NCI-H1092 (cell line): ENCODE measurements at places on chromosomes 16 and 17.

- DNase-seq, result no peak
Observed at GRCh38 chr17:6061290-6061689, 8.9 kb upstream of the WSCD1 start.

DNA sequence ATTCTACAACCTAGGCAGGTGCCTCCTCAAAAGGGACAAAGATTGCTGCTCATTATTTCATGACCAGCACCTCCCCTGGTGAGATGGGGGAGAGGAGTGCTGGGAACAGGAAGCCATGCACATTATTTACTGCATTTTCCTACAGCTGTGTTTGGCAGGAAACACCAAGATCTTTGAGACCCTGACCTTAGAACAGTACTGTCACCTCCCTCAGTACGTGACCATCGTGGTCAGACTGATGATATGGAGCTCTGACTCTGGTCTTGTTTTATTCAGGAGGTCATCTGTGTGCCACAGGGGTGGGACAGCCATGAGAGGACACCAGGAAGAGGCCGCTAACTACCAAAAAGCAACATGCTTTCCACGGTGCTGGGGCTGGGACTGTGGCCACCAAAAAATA, 37.4 kb downstream of the USP22 start:
- no peak for DNase-seq

DNA sequence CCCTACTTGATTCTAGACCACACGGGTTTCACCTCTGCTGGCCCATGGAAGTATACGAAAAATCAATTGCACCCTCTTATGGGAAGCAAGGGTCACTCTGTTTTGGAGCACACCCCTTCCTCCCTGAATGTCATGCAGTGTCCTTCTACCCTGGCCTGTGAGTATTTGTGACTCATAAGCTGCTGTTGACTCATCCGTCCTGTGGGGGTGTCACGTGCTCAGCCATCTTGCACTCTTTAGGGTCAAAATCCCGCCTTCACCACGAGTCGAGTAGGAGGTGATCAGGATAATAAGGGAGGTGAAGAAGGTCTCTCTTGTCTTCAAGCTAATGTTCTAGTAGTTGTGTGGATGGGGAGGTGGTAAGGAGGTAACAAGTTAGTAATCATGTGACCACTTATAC, 341.0 kb upstream of the EEF2KMT start:
- no peak for DNase-seq

DNA sequence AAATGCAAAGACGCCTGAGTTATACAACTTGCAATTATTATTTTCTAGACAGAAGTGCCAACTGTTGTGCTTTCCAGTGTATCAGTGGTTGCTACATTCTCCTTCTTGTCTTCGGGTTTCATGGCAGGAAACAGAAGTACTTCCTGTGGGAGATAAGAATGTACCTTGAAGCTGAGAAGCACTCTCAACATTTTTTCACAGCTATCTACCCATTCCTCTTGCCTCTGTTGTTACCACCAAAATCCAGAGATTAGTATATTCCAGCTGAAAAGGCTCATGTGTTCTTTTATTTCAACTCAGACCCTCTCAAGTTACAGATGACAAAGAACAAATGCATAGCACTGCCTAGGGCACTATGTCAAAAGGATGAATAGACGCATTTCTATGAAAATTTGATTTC, 4.8 kb upstream of the ADAT1 start:
- no peak for DNase-seq

DNA sequence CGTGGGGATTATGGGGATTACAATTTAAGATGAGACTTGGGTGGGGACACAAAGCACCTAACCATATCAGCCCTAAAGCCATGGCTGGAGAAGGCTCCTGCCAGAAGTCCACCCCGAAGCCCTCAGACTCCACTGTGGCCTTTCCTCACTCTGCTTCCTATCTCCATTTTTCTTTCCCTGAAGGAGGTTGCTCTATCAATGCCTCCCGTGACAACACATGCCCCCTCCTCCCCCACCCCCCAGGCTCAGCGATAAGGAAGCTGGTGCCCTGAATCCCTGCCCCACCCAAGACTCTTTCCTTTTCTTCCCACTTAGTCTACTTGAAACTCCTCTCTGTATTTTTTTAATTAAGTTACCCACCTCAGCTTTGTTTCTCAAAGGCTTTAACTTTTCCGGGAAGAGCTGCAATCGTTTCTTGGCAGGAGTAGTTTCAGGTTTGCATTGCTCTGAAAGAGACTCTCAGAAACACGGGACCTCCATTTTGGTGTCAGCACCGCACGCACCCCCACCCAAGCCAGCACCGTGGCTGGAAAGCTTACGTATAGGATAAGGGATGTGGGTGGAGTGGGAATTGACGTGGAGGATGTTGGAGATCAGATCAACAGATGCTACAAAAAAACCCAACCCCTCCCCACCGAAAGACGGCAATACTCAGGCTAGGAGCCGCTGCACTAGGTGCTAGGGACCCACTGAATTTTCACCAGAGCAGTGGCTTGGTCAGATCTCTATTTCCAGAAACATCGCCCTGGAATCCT, 15.2 kb upstream of the CA4 start:
- DNase-seq, result no peak

DNA sequence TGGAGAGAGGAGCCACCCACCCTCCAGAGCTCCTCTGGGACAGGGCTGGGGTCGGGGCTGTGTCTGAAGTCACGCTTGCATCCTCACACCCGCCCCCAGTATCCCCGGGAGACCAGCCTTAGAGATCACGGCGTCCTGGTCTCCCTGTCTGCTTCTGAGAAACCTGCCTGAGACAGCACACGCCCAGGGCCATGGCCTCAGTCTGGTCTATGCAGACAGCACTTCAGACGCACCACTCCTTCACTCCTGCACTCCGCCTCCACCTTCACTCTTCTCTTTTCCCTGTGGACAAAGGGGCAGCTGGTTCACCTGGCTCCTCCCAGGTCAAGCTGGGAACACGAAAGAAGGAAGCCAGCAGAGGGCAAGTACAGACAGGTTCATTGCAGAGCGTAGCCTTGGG, 248.0 kb upstream of the GSE1 start:
- no peak for DNase-seq

GRCh38 chr16:69407702-69408323, 16.6 kb upstream of the CYB5B start:
- no peak for DNase-seq

GRCh38 chr17:14737984-14738651, 437.2 kb downstream of the HS3ST3B1 start:
- no peak for DNase-seq

- no peak for DNase-seq
Observed at GRCh38 chr17:41750862-41751261, 16.4 kb upstream of the HAP1 start.

GRCh38 chr17:45096141-45096540, 35.0 kb downstream of the NMT1 start:
- no peak for DNase-seq

GRCh38 chr17:35117984-35118383, 1.7 kb downstream of the RAD51D start:
- no peak for DNase-seq

DNA sequence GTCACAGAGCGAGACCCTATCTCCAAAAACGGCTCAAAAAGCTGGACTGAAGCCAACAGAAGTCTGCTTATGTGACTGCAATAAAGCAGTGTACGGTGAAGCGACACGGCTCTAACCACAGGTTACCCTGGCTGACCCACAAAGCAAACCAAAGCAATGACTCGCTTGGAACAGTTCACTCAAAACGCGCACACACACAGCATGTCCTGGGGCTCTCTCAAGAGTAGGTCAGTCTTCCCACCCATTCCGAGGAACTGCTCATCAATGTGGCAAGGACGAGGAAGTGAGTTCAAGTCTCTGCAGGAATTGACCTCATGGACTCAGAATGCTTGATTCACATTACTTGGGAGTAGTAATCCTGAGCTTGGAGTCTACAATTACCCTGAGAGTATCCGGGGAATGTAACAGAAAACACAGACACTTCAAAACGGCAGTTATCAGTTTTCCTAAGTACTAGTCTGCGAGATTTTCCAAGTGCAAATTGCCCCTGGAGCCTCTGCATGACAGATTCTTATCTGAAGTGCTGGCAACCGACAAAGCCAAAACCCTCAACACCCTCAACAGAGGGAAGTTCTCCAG, 25.4 kb downstream of the PELP1 start:
- DNase-seq, result no peak

DNA sequence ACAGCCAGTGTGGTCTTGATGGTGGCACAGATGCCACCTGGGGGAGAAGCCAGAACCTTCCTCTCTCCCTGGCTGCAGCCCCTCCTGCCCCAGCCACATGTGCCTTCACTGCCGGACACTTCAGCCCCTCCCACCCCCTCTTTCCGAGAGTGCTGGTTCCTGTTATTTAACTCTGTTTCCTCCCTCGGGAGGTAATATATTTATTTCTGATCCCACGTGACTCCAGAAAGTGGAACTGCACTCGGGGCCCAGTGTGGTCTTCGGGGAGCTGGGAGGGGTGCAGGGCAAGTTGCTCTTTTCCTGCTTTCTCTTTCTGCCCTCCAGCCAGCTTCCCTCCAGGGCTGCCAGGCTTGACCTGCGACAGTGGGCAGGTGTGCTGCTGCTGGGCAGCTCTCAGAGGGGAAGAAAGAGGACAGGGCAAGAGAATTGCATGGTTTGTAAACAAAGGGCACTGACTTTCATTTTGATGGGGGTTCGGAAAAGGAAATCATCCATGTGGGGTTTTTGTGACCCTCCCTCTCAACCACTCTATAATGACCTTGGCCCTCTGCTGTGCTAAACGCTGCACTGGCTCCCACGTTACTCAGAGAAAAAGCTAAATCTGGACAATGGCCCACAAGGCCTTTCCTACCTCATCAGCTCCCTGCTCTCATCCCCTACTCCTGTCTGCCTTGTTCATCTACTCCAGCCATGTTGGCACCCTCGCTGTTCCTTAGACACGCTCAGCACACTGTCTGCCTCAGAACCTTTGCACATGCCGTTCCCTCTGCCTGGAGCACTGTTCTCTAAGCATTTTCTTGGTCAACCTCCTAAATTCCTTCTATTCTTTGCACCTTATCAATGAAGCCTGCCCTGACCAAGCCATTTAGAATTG, 8.2 kb upstream of the CIITA start:
- no peak for DNase-seq

- DNase-seq, result no peak
Observed at GRCh38 chr17:27442702-27443101, 13.5 kb upstream of the KSR1 start.

GRCh38 chr16:79437764-79438751, 162.5 kb downstream of the MAF start:
- no peak for DNase-seq

- no peak for DNase-seq
Observed at GRCh38 chr16:56984639-56985038, 4.7 kb upstream of the NLRC5 start.

GRCh38 chr17:82787081-82787848, 35.4 kb downstream of the TBCD start:
- no peak for DNase-seq

DNA sequence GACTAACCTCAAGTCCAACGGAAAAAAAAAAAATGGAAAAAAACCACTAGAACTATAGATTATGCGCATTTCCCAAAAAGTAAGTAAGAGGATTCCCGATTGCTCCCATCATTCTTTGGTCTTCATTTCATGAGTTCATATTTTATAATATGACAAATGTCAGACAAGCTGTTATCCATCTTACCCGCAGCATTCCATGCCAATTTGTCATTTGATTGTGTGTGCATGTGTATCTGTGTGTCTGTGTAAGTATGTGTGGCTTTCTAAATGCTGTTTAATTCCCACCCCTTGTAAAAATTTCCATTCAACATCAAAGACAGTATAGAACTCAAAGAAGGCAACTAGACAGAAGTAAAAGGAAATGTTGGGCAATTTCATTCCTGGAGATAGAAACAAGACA, 434.1 kb downstream of the CDH11 start:
- no peak for DNase-seq
